ENCODE measurements at places on chromosomes 3 and 15.

DNA sequence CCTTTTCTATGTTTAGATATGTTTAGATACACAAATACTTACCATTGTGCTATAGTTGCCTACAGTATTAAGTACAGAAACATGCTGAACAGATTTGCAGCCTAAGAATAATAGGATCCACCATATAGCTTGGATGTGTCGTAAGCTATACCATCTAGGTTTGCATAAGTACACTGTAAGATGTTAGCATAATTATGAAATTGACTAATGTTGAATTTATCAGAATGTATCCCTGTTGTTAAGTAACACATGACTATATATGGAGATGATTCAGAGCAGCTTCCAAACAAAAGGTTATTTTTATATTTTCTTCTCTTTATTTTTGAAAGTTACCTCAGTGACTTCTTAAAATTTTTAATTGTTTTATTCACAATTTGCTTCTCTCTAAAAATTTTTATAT, 2.4 kb downstream of the SLC28A2 start:
- no peak for DNase-seq

- DNase-seq, result no peak
Observed at GRCh38 chr3:4546346-4547178, 53.4 kb downstream of the ITPR1 start.

DNA sequence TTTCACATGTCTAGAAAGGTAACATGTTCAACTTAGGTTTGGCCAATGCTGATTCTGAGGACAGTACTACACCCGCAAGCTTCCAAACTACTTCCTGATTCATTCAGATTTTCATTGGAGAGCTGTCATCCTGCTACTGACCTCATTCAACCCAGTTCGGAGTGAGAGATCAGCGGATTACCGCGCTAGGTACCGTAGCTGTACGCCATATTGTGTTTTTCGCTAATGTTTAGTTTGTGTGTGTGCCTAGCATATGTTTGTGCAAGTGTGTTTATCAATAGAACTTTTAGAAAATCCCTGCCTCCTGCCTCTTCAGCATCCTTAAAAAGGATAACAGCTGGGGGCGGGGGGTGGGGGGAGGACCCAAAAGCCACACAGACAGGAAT, 1.1 kb downstream of the ZBTB20 start:
- peak; percentile 75 for DNase-seq

GRCh38 chr3:52809662-52810377, 15.2 kb downstream of the ITIH3 start:
- DNase-seq, result peak; percentile 28

DNA sequence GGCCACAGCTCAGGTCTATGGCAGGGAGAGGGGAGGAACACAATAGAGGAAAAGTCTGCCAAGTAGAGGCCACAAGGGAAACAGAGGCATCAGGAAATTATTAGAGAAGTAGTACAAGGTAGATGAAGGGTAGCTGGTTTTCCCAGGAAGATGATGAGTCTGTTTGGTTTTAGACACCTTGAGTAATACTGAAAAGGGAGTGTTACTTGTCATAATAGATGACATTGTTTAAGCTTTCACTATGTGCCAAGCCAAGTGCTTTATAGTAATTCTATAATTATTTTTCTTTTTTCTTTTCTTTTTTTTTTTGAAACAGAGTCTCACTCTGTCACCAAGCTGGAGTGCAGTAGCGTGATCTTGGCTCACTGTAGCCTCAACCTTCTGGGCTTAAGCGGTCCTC, 13.7 kb downstream of the PXK start:
- DNase-seq, result no peak

DNA sequence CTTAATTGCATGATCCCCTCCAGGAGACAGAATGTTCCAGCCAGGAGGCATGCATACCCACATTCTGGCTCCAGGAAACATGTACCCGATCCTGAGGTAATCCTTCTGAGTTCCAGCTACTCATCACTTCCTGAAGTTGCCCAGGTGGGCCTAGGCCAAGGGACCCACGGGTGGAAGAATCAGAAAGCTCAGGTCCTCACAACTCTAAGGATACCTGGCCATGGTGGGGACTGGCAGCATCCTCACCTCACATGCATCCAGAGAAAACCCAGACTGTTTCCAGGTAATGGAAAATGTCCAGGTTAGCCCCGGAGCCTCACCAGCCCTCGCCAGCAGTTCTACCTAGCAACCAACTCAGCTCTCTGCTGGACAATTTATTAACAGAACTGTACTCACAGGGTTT, 78.2 kb downstream of the DAPK2 start:
- no peak for DNase-seq

GRCh38 chr3:132416161-132416560, 1.1 kb upstream of the DNAJC13 start:
- DNase-seq, result no peak

GRCh38 chr15:74988007-74988800, 7.2 kb upstream of the SCAMP5 start:
- peak; percentile 81 for DNase-seq

DNA sequence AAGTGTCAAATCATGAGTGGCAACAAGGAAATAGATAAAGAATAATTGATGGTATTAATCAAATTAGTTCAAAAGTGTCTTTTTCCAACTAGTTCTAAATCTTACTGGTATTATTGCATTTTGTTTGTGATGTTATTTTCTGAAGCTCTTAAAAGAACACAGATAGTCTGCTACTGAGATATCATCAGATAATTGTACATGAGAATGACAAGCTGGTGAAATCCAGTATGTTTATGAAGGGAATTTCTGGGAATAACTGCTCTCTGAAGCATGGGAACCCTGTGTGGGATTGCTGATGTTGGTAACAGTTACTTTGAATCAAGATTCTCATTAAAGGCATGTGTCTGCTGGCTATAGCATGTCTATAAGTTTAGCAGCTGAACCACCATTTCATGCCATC, 190.3 kb upstream of the CDIN1 start:
- DNase-seq, result no peak

DNA sequence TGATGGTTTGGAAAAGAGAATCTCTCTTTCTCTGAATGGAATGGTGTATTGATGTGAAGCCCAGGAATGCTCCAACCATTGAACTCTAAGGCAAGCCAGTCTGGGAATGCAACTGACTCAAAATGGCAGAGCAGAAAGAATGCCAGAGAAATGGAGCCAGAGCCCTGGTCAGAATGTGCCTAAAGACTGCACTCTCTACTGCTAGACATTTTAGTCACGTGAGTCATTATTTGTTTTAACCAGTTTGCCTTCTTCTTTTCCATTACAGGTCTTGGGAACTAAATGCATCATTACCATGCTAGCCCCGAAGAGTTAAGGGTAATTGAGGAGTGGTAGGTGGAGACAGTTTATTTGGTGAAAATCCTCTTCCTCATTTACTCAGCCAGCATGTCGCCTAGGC, 67.3 kb upstream of the TRIM42 start:
- no peak for DNase-seq

- no peak for DNase-seq
Observed at GRCh38 chr3:65993134-65993900, 45.4 kb downstream of the MAGI1 start.

GRCh38 chr15:83512459-83512858, 65.3 kb downstream of the SH3GL3 start:
- DNase-seq, result no peak

DNA sequence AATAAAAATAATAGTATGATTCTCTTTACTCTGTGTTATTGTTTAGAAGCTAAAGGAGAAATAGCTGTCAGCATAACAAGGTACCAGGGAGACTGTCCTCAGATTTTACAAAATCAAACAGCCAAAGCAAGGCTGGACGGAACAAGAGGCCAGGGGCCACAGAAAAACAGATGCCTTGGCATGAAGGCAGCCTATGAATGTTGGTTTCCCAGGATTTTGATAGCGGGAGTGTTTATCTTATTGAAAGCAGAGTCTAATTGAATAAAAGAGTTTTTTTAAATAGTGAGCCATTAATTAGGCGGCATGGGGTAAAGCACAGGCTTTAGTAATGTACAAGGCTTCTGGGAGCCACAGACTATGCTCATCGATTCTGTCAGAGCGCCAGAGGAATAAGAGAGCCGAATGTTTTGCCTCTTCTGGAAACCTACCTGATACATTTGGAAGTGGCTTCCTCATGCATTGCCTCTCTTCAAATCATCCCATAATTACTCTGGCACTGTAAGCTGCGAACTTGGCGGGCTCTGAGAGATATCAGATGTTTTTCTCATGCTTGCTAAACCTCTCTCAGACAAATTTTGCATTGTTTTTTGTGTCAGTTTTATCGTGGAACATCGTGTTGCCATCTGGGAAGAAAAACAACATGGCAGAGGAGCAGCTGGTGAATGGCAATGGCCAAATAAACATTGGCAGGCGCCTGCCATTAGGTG, 30.4 kb upstream of the TMCO5A start:
- no peak for DNase-seq

DNA sequence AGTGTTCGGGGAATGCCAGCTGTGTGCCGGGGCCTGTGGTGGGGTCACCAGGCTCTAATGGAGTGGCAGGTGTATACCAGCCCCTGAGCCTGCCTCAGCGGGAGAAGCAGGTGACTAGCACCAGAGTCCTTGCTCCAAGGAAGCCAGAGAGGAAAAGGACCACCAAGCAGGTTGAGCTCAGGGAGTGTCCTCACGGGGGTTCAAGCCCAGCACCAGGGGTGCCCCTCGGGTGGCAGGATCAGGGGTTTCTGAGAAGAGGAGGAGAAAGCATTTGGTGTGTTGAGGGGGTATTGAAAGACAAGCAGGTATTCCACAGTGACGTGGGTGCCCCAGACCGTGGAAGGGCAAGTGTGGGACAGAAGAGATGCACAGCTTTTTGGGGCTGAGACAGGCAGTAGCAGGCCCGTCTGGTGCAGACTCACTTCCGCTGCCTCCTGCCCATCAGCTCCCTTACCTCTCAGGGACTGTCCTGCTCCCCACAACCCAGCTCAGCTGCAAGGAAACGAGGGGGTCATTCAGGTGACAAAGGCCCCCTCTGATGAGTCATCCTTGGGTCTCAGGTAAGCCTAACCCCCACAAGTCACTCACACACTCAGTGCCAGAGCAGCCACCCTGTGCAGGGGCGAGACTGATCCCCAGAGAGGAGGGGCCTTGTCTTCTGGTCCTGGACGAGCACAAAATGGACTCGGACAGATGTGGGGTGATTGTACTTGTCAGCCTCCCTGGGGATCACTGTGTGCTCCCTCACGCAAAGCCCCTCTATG, 21.4 kb upstream of the POC1A start:
- no peak for DNase-seq

DNA sequence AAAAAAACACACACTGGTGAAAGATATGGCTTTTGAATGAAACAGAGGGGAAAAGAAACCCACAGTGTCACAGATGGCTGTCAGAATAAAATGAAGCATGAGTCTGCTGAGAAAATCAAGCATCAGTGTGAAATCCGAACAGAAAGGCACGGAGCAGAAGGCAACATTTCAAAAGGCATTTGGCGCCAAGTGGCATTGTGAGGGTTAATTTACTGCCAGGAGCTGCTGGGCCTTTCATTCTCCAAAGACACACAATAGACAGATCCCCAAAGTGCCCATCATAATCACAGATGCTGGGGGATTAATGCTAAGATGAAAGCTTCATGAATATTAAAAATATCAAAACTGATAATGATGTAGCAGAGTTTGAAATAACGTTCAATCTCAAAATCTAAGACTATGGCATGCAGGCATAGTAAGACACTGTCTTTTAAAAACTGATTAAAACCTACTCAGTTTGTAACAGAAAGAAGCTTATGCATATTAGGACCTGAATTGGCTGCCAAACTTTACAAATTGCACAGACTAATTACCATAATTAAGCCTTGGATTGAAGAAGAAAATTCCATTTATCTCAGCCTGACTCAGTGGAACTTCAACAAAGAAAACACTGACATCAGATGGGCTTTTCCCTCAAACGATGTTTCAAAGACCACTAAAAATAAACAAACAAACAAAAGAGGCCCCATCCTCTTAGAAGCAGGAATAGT, 589.2 kb downstream of the ROBO1 start:
- no peak for DNase-seq

- peak; percentile 90 for DNase-seq
Observed at GRCh38 chr3:81425198-81425868, 336.1 kb downstream of the GBE1 start.

DNA sequence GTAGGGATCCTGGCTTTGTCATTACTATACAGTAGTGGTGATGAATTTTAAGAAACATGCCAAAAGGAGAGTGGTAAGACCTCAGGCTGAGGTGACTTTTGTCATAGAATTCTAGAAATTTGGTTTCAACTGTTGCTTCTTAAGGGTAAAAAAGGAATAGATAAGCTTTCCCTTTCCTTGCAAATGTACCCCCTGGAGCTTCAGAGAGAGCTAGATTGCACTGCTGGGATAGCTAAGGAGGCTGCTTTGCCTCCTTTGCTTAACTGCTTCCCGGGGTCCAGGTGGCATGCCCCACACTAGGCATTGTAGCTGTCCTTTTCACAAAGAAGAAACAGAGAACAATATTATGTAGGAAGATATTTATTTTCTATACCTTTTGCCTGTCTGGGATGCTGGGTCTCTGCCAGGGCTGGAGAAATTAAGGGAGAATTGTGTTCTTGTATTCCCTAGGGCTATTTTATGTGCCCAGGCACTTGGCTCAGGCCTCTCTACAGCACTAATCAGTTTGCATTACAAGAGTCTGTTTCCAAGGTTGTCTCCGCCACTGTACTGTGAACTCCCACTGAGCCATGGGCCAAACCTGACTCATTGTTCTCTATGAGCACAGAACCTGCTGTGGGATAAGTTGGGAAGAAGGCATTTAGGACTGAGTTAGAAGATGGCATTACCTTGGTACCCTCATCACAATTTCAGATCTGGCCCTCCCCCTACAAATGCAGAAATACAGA, 460.0 kb downstream of the PDCD6IP start:
- no peak for DNase-seq

- no peak for DNase-seq
Observed at GRCh38 chr15:91535856-91536500, 317.5 kb upstream of the SLCO3A1 start.

DNA sequence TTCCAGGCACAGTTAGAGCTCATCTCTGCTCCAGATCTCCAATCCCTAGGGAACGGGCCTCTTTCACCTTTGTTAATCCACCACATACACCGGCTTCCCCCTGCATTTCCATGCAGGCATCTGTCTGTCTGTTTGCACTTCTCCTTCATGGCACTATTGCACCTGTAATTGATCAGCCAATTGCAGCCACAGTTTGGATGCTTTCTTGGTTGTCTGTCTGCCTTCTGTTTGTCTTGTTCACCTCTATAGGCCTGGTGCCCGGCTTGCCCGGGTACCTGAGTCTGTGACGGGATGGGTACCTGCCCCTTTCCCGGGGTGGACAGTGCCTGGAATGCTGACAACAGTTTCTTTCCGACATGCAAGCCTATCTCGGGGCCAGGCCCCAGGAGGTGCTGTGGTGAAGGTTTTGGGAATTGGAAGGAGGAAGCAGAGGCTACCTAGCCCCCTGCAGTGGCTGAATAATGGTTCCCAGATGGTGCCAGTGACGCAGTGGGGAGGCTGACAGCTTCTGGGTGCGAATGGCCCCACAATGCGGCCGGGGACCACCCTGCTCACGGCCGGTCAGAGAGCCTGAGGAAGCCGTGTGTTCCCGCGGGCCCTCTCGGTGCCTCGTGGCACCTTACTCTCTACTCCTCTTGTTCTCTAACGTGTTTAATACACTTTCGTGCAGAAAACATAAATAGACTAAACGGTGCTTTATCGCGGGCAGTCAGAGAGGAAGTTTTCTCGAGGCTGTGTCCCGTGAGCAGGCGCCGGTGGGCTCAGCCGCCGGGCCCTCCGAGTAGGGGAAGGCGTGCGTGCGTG, 31.3 kb upstream of the RAB6B start:
- peak; percentile 37 for DNase-seq

GRCh38 chr3:115862849-115863248, 239.5 kb downstream of the GAP43 start:
- DNase-seq, result no peak

- no peak for DNase-seq
Observed at GRCh38 chr15:67134871-67135492, 69.6 kb downstream of the SMAD3 start.

- DNase-seq, result peak; percentile 13
Observed at GRCh38 chr15:37109872-37110572, 9.7 kb upstream of the MEIS2 start.

All from dermis blood vessel endothelial cell (primary cell).